ENCODE measurements at places on chromosomes 4 and X. TPM values are rescaled to one million over a fixed set of nuclear protein-coding genes. Genes with fewer than 3 reads are reported as not detected.

CD40LG gene
- polyA plus RNA-seq: not detected

TRPC3 gene
- 1.0 TPM for polyA plus RNA-seq

USP17L30 gene
- polyA plus RNA-seq: not detected

CSAG3 gene
- not detected for polyA plus RNA-seq

SEC24D gene
- polyA plus RNA-seq: 35.0 TPM

ADH4 gene
- 0.96 TPM for polyA plus RNA-seq

GRCh38 chr4:176422001-176422400 is 102.2 kb downstream of the SPCS3 start:
- DNase-seq: no peak

DNA sequence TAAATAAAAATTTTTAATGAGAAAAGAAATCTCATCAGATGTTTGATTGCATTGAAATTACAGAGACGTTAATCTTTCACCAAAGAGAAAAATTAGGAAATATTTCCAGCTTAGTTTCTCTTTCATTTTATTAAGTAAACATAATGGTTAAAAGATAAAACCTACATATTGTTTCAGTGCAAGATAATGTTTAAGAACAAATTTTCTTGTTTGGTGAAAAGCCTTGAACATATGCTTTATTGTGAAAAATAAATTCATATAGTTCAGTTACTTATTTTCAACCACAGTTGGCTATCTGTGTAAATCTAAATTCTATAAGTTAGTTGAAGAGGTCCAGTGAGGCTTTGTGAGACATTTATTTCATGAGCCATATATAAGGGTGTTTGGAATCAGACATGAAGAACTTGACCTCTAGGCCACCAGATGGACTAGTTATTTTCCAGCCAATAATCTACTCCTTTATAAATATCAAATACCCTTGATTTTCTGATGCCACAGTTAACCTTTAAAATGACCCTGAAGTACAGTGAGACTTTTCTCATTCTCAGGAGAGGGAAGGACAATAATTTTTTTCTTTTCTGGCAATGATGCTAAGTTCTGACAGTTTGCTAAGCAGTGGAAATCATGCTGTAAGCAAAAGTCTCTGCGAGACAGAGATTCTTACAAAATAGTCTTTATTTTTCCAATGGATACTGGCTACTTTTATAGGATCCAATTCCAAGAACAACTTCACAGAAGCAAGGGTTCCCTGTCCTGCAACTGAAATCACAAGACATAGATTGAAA is 2.5 kb downstream of the ARSJ start:
- DNase-seq: no peak

DNA sequence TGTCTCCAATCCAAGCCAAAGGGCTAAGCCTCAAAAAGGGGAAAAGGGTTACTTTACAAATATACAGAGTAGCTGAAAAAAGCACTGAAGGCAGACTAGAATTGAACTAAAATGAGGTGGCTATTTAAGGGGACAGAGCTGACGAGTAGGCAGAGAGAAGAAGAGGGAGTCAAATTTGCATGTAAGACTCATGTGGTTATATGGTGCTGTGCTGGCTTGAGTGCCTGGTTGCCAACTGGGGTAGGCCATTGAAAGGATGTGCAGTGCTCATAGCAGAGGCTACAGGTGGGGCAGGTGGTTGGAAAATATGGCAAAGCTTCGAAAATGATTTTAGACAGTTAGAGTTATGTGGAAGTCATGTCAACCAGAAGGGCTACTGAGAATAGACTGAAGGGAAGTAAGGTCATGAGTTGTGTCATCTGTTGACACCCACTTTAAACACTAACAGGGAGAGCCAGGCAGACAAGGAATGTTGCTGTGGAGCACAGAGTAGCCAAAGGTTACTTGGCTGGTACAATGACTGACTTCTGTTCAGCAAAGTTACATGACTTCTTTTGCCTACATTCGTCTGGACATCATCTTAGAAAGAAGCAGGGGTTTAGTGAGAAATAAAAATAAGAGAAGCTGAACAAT is 1210.4 kb downstream of the ADGRL3 start:
- no peak for DNase-seq

GRCh38 chr4:70666369-70666768 is at the start of gene JCHAIN:
JCHAIN (minus strand) TSS chr4:70666508; CDS start chr4:70666490, 18 bp downstream.
- no peak for DNase-seq

GRCh38 chr4:2944091-2944482 is 19.1 kb downstream of the NOP14 start:
- DNase-seq: no peak

DNA sequence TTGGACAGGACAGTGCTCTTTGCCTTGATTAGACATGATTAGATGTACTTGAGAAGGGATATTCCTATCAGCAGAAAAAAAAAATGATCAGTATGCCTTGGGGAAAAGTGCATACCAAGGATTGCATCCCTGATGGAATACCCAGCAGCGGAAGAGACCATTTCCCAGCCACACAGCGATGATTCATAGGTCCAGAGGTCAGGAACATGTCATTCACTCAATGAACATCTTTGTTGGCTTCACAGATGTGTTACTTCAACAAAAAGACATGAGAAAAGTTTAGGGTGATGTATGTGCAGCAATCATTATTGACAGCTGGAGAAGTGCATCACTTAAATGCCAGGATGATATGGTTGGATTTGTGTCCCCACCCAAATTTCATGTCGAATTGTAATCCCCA is 293.5 kb downstream of the ZNF674 start:
- no peak for DNase-seq

DNA sequence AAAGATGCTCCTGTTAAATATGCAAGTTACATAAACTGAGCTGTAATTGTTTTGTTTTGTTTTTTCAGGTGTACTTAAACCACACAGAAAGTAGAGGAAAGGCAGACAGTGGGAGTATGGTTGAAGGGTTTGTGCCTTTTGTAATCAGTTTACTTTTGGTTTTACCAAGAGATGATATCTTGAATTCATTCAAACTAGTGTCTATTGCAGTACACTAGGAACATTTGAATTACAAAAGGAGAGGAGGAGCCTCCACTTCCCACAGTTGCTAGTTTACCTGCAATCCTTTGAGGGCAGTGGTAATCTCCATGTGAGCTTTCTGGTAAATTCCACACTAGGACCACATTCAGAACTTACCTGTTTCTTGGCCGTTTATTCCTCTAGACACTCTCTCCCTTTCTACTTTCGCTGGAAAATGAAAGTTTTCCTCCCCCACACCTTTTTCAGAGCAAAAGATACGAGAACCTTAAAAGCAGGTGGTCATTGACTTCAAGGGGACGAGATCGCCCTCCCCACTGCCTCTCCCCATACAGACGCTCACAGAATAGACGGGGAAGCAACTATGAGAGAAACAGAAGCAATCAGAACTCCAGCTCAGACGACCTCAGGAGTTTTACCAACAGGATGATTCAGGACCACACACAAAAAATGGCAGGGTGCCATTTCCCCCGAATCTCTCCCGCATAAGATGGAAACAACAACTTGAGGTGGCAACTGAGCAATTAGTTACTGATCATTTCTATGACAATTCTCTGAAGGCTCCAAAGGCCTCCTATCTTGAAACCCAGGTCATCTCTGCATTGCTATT is 3.3 kb downstream of the RBM47 start:
- DNase-seq: no peak

DNA sequence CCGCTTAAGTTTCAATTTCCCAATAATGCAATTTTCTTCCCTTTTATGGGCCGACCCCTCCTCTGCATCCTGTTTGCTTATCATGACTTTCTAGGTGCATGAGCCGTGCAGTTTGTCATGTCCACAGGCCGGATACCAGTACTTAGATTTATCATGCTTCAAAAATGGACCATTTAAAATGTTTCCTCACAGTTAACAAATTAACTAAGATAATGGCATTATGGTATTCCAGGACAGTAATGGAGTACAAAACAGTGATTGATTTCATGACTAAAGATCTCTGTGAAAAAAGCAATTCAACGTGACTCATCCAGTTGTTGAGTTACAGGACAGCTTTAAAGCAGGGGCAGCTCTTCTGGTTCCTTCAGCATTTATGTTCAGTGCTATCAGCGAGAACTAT is 23.0 kb downstream of the SNX25 start:
- DNase-seq: no peak

- DNase-seq: no peak
Measured at GRCh38 chrX:153723351-153724251, 586 bp downstream of the BCAP31 start.

DNA sequence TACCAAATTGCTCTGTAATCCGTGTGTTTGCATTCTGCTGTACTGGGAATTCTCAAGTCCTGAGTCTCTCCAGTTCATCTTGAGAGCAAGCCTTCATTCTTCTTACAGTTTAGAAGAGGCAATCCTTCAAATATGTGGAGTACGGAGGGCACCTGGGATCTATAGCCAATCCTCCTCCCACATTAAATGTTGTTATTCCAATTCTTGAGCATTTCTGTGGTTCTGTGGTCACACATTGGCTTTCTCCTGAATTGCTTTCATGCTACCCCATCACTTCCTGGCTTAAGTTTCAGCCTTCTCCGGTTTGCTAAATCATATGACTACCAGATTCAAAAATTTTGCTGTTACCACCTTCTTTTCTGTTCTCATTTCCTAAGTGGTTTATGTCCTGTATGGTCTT is 611.1 kb downstream of the PCDH19 start:
- no peak for DNase-seq

GRCh38 chr4:168723020-168723419 is 226.2 kb downstream of the PALLD start:
- DNase-seq: no peak

DNA sequence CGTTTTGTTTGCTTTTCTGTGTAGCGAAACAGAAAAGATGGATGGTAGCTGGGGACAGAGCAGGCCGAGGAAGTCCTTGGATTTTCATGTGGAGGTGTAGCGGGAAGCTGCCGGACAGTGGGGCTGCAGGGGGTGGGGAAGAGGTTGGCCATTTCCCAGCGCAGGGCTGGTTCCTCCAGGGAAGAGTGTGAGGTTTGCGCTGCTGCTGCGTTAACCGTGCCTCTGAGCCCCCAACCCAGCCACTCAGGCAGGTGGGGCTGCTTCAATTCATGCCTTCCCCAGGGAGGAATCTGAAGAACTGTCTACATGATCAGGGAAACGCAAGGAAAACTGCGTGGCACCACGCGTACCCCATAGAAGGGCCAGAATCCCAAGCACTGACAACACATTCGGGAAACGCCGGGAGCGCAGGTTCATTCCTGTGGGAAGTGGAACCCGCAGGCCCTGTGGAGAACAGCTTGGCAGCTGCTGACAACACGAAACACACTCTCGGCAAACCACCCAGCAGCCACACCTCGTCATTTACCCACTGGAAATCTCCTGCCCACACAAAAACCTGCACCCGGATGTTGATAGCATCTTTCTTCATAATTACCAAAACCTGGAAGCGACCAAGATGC is 57.7 kb downstream of the PCGF3 start:
- DNase-seq: no peak

- no peak for DNase-seq
Measured at GRCh38 chr4:123545667-123546572, 149.3 kb downstream of the SPRY1 start.

DNA sequence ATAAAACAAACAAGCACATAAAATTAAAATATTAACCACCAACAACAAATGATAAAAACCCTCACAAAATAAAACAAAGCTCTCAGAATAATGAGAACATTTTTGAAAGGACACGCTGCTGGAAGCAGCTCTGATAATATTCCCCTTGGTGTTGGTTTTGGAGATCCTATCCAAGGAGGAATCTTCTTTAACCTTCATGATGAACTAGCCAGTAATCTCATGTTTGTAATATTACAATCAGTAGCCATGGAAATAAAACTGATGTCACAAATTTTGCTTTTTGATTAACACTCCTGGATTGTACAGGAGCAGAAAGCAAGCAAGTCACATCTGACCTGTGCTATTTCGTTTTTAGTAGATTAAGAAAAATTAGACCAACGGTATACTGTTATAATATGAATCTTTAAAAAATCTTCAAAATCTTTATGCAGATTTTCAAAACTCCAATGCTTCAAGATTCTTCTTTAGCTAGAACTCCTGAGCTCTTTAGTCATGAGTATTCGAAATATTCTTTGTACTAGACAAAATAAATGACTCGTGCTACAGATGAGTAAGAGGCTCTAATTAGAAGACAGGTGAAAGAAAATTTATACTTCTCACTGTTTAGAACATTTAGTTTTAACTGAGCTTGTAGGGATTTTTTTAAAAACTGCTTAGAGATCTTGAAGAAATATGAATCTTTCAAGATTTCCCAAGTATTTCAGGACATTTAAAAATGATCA is 154.1 kb downstream of the RASL11B start:
- DNase-seq: no peak

DNA sequence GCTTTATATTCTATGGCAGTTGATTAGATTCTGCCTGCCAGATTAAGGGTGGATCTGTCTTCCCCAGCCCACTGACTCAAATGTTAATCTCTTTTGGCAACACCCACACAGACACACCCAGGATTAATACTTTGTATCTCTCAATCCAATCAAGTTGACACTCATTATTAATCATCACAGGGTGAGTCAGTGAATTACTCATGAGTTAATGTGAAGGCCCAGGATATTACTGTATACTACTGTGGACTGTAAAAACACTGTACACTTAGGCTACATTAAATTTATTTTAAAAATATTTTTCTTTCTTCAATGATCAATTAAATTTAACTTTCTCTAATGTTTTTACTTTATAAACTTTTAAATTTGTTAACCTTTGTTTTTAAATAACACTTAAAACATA is 87.7 kb downstream of the NAP1L3 start:
- DNase-seq: no peak

DNA sequence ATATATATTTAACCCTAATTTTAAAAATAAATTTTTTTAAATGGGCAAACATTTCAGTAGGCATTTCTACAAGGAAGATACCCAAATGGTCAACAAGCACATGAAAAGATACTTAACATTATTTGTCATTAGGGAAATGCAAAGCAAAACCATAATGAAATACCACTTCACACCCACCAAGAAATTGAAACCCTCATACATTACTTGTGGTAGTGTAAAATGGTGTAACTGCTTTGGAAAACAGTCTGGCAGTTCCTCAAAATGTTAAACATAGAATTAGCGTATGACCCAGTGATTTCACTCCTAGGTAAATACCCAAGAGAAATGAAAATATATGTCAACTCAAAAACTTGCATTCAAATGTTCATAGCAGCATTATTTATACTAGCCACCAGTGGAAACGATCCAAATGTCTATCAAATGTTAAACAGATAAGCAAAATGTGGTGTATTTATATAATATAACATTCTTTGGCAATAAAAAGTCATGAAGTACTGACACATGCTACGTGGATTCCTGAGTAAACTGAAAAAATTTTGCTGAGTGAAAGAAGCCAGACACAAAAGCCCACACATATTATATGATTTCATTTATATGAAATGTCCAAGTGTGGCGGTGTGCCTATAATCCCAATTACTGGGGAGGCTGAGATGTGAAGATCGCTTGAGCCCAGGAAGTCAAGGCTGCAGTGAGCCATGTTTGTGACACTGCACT is 16.6 kb downstream of the TRIM2 start:
- DNase-seq: no peak

GRCh38 chrX:20373063-20373462 is 106.4 kb upstream of the RPS6KA3 start:
- DNase-seq: no peak

DNA sequence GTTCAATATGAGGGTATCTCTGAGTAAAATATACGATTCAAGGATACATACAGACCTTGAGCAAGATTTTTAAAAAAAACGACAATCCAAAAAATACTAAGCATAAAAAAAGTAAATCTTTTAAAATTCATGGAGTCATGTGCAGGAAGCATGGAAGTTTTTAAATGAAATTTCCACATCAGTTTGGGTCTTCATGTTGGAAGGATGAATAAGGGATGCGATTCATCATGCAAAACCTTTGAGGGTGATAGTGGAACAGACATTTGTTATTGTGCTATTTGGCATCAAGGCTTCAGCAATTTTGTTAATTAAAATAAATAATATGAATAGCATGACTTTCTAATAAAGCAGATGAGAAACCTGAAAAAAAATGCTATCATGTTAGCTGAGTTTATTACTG is 815.0 kb upstream of the PCDH10 start:
- DNase-seq: no peak

Measured in left renal pelvis (tissue), 4 donors.